Esophagus muscularis mucosa (tissue), 4 donors: ENCODE measurements at places on chromosomes 13 and 19. TPM values are rescaled to one million over a fixed set of nuclear protein-coding genes. Genes with fewer than 3 reads are reported as not detected.

Gene CIRBP
- total RNA-seq = 429 TPM

Gene NTF4
- not detected for total RNA-seq

- H3K36me3 ChIP-seq = no peaks in the 10 kb centered on the region
- DNase-seq = no peak
- no peak overlapping the region for H3K4me3 ChIP-seq
- H3K4me1 ChIP-seq = peaks cover 40% of the 10 kb centered on the region
- peak overlapping the region; percentile 51 for H3K27ac ChIP-seq
These were observed 1.9 kb upstream of the RASA3 start for GRCh38 chr13:114134111-114134943.

- H3K4me1 ChIP-seq = peaks cover 10% of the 10 kb centered on the region
- H3K36me3 ChIP-seq = no peaks in the 10 kb centered on the region
- DNase-seq = no peak
- no peak overlapping the region for H3K27ac ChIP-seq
- no peak overlapping the region for H3K4me3 ChIP-seq
- no peaks in the 10 kb centered on the region for H3K27me3 ChIP-seq
These were observed 454.5 kb downstream of the IRS2 start for GRCh38 chr13:109331898-109332297.

DNA sequence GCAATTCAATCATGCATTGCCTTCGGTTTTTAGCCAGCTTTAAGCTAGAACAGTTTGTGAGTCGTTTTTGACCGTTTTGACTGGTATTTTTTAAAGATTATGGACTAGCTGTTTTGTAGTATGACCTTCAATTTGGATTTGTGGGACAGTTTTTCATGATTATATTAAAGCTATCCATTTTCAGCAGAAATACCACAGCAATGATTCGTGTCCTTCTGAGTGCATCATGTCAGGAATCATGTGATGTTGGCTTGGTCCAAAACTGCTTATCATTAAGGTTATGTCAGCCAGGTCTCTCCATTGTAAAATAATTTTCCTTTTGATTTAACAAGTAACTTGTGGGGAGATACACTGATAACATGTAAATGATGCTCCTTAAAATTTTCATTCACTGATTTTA is 229.0 kb downstream of the POSTN start:
- DNase-seq = no peak
- H3K27me3 ChIP-seq = no peaks in the 10 kb centered on the region
- no peaks in the 10 kb centered on the region for H3K36me3 ChIP-seq
- H3K4me1 ChIP-seq = no peaks in the 10 kb centered on the region
- no peak overlapping the region for H3K27ac ChIP-seq
- H3K4me3 ChIP-seq = no peak overlapping the region

DNA sequence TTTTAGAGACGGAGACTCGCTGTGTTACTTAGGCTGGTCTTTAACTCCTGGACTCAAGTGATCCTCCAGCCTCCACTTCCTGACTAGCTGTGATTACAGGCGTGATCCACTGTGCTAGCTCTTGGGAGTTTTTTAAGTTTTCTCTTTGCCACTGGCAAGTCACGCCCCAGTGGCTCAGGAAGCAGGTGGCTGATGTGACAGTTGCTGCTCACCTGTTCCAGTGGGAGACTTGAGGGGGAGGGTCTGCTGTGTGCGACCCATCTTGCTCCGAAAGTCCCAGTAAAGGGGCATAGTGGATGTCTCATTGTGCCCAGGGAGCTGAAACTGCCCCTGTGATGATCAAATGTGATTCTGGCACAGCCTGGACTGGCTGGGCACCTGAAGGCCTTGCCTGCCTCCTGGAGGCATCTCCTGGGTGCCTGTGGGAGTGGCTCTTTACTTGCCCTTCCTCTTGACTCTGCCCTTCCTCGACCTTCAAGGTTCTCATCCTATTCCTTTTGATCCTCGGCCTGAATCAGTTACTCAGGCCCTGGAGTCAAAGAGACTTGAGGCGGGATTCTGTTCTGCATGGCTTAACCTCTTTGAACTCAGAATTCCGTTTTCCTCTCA is 7.8 kb downstream of the SMARCA4 start:
- no peak overlapping the region for H3K27ac ChIP-seq
- H3K4me3 ChIP-seq = no peak overlapping the region
- peaks cover 20% of the 10 kb centered on the region for H3K4me1 ChIP-seq
- no peaks in the 10 kb centered on the region for H3K27me3 ChIP-seq
- DNase-seq = no peak
- H3K36me3 ChIP-seq = no peaks in the 10 kb centered on the region

DNA sequence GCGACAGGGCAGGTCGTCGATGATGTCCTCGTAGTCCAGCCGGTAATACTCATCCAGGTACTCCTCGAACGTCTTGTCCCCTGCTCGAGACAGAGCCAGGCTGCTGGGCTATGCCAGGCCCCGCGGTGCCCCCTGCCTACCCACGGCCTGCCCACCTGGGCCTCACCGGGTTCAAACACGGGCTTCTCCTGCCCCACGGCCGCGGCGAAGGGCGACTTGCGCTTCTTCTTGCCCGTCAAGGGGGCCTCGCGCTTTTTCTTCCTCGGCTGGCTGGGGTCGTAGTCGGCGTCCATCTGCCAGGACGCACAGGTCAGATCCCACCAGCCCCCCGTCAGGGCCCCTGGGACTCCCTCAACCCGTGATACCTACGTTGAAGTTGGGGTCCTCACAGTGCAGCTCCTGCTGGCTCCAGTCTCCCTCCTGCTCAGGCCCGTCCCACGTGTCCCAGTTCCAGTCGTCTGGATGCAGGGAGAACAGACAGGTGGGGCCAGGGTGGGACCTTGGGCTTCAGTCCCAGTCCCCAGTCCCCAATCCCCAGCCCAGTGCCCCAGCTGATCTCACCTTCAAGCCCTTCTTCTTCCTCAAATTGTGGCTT is 8.1 kb downstream of the KRI1 start:
- H3K27ac ChIP-seq = no peak overlapping the region
- peaks cover 96% of the 10 kb centered on the region for H3K36me3 ChIP-seq
- no peak overlapping the region for H3K4me3 ChIP-seq
- H3K27me3 ChIP-seq = no peaks in the 10 kb centered on the region

DNA sequence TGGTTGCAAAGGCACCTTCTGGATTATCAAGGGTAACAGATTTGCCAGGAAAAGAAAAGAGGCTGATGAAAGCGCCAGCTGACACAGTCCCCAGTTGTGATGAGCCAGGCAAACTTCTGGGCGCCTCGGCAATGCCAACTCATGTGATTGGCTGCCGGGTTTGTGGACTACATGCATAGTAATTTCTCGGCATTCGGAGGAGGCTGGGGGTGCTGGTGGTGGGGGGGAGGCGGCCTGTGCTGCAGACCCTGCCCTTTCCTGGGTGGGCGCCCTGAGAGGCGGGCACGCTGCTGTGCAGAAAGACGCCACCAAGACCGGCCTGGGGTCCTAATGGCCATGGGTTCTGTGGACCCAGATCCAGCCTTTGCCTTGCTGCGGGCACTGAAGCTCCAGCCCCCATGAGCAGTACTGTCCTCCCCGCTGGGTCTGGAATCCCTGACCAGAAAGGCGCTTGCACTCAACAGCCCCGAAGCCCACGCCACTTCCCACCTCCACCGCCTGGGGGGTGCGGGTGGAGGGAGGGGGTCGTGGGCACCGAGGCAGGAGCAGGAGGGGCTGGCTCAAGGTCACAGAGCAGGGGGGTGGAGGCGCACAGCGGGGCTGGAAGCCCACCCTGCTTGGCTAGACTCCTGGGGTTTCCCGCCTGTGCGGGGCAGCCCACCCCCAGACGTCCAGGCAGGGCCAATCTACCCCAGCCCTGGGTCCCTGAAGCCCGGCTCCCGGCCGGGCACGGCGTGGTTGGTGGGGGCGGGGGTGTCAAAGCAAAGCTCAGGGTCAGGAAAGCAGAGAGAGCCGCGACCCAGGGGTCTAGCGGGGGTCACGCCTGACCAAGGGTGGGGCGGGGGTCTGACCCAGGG is 1.0 kb downstream of the DIRAS1 start:
- peak overlapping the region; percentile 70 for H3K4me3 ChIP-seq
- peak overlapping the region; percentile 52 for H3K27ac ChIP-seq
- peaks cover 64% of the 10 kb centered on the region for H3K27me3 ChIP-seq
- H3K4me1 ChIP-seq = peaks cover 45% of the 10 kb centered on the region
